ENCODE measurements at places on chromosomes 2 and 18. TPM values are rescaled to one million over a fixed set of nuclear protein-coding genes. Genes with fewer than 3 reads are reported as not detected.

- H3K27me3 ChIP-seq = no peaks in the 10 kb centered on the region
- no peak for DNase-seq
- H3K4me1 ChIP-seq = no peaks in the 10 kb centered on the region
- H3K4me3 ChIP-seq = no peak overlapping the region
- H3K36me3 ChIP-seq = no peaks in the 10 kb centered on the region
- no peak overlapping the region for H3K27ac ChIP-seq
Measured at GRCh38 chr18:42719221-42719620, 396.3 kb downstream of the RIT2 start.

ZNF236 gene
- total RNA-seq = 12.4 TPM

GRCh38 chr2:144936442-144936841 is 416.5 kb upstream of the ZEB2 start:
- H3K36me3 ChIP-seq = no peaks in the 10 kb centered on the region
- no peaks in the 10 kb centered on the region for H3K27me3 ChIP-seq
- peaks cover 17% of the 10 kb centered on the region for H3K4me1 ChIP-seq
- H3K4me3 ChIP-seq = no peak overlapping the region
- no peak overlapping the region for H3K27ac ChIP-seq

DNA sequence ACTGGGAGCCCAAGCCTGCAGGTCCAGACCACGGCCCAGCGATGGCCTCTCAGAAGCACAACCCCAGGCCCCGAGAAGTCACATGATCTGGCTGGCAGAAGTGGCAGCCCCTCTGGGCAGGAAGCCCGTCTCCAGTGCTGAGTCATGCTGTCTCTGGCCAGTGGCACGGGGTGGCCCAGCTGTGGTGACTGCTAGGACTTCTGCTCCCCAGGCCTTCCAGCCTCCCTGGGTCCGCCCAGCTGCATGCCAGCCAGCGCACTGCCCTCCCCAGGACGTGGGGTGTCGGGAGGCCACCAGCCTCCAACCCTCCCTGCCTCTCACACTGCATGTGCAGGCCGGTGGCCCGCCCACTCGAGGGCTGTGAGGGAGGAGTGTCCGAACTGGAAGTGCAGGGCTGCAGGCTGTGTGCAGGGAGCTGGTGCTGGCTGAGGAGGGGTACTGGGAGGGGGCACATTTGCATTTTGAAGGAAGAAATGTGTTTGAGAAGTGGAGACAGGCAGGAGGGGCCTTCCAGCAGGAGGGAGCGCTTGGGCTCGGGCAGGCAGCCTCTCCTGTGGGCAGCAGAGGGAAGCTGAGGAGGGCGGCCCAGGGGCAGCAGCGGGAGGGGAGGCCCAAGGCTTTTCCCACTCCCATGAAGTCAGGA is 17.0 kb upstream of the HPCAL1 start:
- H3K4me3 ChIP-seq = no peak overlapping the region
- no peaks in the 10 kb centered on the region for H3K36me3 ChIP-seq
- DNase-seq = peak; percentile 78

DNA sequence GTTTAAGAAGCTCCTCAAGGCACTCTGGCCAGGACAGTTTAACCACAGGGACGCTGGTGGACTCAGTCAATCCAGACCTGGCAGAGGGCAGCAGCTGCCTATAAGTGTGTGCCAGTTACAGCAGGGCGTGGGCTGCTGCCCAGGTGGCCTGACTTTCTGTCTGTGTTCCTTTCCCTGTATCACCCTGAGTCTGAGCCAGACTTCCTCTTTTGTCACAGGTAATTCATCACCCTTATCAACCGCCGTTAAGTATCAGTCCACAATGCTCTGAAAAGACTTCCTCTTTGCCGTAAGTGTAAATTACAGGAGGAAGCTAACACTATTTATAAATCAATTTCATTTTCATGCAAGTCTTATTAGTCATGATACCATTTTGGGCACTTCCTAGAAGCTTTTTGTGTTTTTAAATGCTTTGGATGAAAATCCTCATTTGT is 7.0 kb downstream of the LPIN1 start:
- H3K27ac ChIP-seq = no peak overlapping the region
- no peaks in the 10 kb centered on the region for H3K27me3 ChIP-seq
- DNase-seq = peak; percentile 33
- no peak overlapping the region for H3K4me3 ChIP-seq
- H3K36me3 ChIP-seq = no peaks in the 10 kb centered on the region

DNA sequence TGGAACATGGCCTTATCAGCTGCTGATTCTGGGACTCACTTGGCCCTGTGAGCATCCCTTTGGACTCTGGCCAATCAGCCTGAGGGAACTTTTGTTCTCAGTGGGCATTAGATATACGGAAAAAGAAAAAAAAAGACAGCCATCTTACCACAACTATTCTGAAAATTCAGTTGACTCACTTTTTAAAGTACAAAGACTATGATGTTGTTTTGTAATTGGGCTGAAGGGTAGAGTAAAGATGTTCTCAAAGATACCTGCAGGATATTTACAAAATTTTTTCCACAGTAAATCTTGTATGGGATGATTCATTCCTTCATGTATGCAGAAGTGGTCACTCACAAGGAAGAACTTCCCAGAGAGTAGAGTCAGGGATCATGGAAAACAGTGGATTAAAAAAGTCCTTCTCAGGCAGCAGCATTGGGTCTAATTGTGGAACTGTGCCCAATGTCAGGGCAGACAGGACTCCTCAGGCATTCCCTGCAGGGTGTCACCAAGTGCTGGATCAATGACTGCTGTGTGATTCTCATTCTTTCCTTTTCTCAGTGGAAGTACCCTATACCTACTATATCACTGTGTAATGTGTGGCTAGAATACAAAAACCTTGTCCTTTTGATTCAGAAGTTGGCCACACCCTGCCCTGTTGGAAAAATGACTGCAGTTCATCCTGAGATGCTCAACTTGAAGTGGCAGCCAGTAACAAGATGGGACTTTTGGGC is 35.4 kb downstream of the SULT1C4 start:
- peak; percentile 84 for DNase-seq
- peaks cover 30% of the 10 kb centered on the region for H3K4me1 ChIP-seq
- no peaks in the 10 kb centered on the region for H3K27me3 ChIP-seq
- no peaks in the 10 kb centered on the region for H3K36me3 ChIP-seq

- H3K27ac ChIP-seq = no peak overlapping the region
- peaks cover 15% of the 10 kb centered on the region for H3K27me3 ChIP-seq
- no peaks in the 10 kb centered on the region for H3K36me3 ChIP-seq
- DNase-seq = no peak
- H3K4me3 ChIP-seq = no peak overlapping the region
Measured at GRCh38 chr18:79604913-79605880, 74.4 kb upstream of the CTDP1 start.

- H3K27me3 ChIP-seq = no peaks in the 10 kb centered on the region
- H3K27ac ChIP-seq = no peak overlapping the region
- peaks cover 12% of the 10 kb centered on the region for H3K4me1 ChIP-seq
- DNase-seq = peak; percentile 39
Measured at GRCh38 chr2:148042219-148042618, 21.3 kb downstream of the MBD5 start.

GRCh38 chr2:210459880-210460279 is 16.7 kb downstream of the LANCL1 start:
- no peak overlapping the region for H3K27ac ChIP-seq
- no peak for DNase-seq
- no peak overlapping the region for H3K4me3 ChIP-seq
- peaks cover 8% of the 10 kb centered on the region for H3K4me1 ChIP-seq
- H3K27me3 ChIP-seq = no peaks in the 10 kb centered on the region

Measured in GM23248 (cell line).